ENCODE measurements at places on chromosomes 16 and 17.
A peak's percentile ranks its signal among the peaks of the same experiment; 100 is the strongest.

DNA sequence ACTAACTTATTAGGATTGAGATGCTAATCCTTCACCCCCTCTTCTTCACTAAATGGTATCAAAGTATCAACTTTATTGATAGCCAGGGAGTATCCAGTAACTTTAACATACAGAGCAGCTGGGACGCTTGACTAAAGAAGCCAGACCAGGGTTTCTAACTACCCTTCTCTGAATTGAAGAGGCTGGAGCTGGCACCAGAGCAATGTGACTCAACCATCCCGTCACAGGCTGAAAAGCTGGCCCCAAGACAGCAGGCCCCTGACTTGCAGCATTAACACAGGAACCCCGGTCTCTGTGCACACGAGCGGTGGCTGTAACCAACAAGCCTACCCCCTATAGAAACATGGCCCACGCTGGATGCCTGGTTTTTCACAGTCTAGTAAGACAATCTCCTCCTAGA is 59.8 kb downstream of the ANKFN1 start:
- no peak for DNase-seq

DNA sequence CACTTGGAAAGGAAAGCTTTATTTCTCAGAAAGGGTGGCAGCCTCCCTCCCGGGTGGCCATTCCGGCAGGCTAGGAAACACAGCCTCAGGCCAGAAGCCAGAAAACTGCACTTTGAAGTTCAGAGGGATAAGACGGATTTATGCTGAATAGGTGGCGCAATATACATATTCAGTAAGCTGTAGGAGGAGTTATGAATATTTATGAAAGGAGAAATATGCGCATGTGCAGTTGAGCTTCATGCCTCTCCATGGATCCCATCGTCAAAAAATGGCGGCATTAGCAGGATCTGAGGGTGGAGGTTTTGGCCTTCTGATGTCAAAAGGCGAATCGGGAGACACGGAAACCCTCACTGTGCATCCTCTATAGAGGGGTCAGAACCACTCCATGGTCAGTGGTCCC is 82.3 kb downstream of the KATNIP start:
- DNase-seq: no peak

DNA sequence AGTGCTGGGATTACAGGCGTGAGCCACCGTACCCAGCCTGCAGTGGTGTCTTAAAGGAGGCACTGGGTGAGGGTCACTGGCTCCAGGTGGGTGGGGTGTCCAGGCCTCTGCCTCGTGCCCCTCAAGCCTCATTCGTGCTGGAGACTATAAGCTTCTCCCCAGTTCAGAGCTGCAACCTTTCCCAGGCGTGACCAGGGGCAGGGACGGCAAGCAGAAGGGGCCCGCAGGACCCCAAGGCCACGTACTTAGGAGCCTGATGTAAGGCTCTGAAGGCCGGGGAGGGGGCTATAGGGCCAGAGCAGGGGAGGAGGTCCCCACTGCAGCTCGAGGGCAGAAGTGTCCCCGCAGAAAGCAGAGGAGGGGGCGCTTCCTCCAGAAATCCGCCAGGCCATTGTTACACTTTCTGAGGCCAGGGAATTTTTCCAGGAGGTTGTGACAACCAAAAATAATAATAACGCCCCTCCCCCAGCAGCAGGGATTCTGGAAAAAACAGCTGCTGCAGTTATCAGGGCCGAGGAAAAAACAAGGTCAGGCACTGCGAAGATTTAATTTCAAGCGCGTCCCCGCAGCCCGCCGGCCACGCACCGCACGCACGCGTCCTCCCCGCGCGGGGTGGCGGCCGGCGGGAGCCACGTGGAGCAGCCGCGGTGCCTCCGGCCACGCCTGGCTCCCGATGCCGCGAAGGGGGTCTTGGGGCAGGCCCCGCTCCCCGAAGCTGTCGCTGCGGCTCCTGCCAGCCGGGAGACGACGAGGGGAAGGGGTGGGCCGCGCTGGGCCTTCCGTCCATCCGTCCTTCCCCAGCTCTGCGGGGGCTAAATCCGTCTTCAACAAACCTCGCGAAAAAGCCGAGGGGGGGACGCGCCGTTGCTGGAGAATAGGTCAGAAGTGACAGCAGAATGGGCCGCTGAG is 45.8 kb upstream of the SLC38A10 start:
- peak; percentile 25 for DNase-seq

- DNase-seq: no peak
These were observed 250.3 kb upstream of the SOX9 start for GRCh38 chr17:71870546-71870862.

GRCh38 chr17:38418062-38418692 is 10.1 kb upstream of the ARHGAP23 start:
- DNase-seq: no peak

DNA sequence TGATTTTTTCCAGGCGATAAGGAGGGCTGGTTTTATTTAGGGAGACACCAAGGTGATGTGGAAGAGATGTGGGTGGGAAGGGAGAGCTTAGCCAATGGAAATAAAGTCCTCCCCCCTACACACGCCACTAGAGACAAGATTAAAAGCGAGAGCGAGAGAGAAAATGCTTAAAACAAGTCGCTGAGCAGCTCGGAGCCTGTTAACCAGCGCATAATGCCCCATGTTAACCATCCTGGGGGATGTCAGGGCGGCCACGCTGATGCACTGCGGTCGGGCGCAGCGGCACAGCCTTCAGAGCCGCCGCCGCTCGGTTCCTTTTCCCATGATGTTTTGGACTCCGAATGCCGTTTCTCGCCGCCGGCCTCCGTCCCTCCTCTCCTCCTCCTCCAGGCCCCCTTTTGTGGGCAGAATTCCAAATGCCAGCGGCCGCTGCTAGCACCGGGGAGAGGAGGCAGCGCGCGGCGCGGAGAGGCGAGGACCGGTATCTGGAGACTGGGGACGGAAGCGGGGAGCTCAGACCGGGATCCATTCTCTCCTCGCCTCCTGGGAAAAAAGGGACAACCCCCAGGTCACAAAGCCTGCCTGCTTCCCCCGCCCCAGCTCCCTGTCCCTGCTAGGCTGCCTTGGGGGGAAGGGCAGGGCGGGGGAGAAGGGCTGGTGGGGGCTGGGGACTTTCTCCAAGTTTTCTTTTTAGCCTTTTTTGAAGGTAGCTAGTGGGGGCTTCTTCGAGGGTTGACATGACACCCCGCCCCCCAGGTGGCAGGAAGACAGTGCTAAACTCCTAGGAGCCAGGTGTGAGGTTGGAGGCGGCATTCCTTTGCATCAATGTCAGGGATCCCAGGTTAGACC is 98.1 kb upstream of the CCL2 start:
- no peak for DNase-seq

DNA sequence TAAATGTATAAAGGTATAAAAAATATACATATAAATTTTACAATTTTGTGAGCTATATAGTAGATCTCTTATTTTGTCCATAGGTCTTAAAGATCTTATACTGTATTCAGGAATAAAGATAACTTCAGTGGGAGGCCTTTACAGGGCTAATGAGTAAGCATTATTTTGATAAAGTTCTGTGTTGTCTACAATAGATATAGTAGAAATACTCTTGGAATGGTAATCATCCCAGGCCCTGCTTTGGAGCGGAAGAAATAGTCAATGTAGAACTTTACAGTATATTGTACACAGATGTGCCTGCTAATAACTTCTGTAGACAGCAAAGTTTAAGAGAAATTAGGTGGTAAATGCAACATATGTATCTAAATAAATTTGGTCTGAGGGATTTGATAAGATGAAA is 42.6 kb downstream of the TENT4B start:
- DNase-seq: no peak

- DNase-seq: no peak
These were observed 12.4 kb downstream of the SLC47A2 start for GRCh38 chr17:19703828-19704613.

- no peak for DNase-seq
These were observed 151.7 kb downstream of the CNTNAP4 start for GRCh38 chr16:76428858-76429257.

GRCh38 chr17:63258785-63259184 is 187.3 kb downstream of the CYB561 start:
- no peak for DNase-seq

DNA sequence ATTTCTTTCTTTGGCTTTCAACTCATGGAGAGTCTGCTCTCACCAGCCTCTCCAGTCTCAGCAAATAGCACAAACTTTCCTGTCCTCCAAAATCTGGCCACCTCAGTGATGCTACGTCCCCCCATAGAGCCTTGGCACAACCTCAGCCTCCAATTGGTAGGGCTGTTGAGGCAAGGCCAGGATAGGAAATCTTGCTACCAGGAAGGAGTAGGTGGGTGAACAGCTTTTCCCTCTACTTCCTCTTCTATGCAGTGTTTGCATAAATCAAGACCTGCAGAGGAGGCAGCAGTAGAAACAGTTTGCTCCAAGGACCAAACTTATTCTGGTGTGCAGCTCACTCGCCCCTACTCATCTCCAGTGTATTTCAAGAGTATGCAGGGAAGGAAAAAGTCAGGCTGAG is 701 bp upstream of the DPEP2 start:
- DNase-seq: no peak

DNA sequence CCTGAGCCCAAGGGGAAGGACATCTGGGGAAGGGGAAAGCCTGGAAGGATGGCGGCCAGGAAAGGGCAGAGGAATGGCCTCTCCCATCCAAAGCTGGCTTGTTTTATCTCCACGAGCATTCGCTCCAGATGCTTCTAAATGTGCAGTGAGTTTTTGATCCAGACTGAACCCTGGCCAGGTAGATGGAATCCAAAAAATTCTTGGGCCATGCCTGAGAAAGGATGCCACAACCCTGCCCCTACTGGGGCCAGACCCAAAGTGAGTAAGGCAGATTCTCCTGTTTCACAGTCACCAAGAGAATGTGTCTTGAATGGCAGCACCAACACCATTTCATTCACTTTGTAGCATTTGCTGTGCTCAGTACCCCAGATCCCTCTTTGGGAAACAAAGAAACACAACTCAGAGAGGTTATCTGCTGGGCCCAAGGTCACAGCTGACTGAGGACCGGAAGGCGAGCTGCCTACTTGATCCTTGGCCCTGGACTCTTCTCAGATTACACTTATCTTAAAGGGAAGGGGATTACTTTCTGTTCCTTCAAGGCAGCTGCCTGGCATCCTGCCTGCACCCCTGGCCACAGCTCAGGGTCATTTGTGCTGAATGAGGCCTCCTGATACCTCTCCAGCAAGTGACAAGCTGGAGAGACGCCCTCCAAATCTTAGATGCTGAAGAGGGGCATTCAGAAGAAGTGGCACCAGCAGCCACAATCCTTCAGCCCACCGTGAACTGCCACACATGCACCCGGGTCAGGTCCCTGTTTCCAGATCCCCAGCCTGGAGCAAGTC is 3.6 kb downstream of the LRRC75A start:
- no peak for DNase-seq

DNA sequence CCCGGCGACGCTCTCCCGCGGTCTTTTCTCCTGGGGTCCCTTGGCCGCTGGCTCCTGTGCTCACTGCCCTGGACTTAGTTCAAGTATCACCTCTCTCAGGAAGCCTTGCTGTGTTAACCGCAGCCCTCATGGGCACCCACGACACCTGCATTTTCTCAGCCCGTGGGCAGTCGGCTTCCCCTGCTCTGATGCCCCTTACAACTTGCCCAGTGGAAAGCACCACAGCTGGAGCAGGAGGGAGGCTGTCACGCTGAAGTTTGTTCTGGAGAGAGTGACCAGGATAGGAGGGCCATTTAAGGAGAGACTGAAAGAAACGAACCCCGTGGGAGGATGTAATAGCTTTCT is 395 bp downstream of the STXBP4 start:
- peak; percentile 13 for DNase-seq

All from fibroblast of upper back skin (primary cell).